ENCODE measurements at places on chromosomes 16 and 17. TPM values are rescaled to one million over a fixed set of nuclear protein-coding genes. Genes with fewer than 3 reads are reported as not detected.

DNA sequence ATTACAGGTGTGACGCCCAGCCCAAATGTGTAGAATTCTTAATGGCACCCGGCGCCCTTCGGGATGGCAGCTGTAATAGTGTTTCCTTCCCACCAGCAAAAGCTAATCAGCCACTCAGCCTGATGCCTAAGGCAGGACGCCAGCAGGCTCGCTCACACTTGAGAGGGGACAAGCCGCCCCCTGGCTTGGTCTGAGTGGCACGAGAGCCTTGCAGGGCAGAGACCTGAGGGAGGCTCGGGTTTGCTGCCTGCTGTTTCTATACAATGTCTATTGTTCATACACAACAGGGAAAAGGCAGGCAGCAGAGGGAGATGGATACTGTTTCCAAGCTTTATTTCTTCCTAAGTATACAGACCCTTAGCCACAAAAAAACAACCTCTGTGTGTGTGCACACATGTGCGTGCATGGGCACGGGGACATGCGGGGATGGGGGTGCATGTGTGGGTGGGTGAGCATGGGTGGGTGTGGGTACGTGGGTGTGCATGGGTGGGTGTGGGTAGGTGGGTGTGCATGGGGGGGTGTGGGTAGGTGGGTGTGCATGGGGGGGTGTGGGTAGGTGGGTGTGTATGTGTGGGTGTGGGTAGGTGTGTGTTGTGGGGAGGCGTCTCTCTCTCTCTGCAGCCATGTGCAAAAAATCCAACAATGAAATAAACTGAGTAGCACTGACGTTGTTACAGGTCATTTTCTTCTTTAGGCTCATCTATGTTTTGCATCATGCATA lies 10.0 kb downstream of the SLC38A8 start:
- no peak for DNase-seq

DNA sequence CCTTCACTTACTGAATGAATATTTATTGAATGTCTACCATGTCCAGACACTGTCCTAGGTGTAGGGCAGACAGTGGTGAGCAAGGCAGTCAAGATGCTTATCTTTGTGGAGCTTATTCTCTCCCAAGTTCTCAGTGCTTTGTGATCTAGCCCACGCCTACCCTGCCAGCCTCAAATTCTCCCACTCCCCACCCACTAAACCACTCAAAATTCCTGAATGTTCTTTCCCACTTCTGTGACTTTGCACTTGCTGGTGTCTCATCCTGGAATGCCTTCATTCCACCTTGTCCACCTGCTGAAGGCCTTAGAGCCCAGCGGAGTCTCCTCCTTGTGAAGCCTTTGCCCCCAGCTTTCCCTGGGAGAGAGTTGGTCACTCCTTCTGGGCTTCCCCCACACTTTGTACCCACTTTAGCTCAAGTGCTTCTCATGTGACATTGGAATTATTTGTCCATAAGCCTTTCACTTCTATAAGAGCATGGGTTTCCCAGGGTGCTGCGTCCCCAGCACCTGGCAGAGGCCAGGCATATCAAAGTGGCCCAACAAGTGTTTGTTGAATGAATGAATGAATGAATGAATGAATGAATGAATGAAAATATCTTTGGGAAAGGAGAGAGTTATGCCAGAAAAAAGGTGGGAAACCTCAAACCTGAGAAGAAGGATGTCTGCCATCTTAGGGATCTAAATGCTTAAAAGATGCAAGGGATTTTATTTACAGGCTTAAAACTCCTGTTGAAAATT lies 23.0 kb downstream of the CCDC182 start:
- DNase-seq, result no peak

- no peak for DNase-seq
Measured at GRCh38 chr17:57257895-57258851, 1.9 kb downstream of the MSI2 start.

DNA sequence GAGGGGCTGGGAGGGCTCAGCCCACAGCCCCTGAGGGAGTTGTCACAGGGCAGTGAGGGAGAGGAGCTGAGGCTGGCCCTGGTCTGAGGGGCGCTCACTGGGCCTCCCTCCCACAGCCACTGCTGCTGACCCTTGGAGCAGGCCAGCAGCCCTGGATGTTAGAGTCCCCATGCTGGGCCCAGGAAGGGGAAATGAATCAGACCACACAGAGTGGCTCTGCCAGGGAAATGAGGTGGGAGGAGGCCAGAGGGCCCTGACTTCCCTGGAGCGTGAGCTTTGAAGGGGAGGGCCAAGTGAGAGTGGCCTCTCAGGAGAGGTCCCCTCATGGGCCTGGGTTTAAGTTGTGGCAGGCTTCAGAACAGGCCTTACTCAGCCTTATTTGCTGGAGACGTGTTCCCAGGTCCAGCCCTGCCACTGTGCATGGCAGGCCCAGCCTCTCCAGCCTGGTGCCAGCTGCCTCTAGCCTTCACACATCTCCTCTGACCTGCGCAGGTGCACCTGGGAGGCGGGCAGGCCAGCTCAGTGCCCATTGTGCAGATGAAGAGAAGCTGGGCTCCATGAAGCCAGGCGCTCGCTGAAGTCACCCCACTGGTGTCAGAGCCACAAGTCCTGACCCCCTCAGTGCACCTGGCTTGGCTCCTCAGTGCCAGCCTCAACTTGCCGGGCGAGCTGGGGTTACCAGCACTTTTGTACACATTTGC lies 15.4 kb downstream of the GPT2 start:
- DNase-seq, result no peak

The ACAP1 gene
- total RNA-seq, result 3.2 TPM
